ENCODE measurements at places on chromosomes 1 and 21. TPM values are rescaled to one million over a fixed set of nuclear protein-coding genes. Genes with fewer than 3 reads are reported as not detected.

Gene ATP13A2
- polyA plus RNA-seq, result 17.6 TPM

DNA sequence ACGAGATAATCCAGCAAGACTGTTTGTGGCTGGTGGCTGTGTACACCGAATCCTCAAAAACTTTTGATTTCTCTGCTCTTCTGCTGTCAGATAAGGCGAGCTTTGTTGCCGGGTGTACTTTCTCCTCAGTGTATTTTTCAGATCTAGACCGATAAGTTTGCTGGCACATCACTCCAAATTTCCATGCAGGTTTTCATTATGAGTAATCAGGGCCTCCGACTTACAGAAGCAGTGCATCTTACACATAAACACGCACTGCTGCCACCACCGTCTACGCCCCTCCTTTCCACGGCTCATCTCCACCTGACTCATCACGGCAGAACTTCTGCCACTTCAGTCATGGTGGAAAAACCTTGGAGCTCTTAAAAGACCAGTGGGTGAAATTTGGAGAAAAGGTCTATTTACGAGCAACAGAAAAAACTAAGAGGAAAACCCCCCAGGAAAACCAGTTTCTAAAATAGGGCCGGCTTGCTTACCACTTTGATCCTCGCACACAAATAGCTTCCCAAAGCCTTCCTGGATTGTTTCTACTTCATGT is 7.7 kb downstream of the ZBTB21 start:
- DNase-seq, result no peak

Gene LORICRIN
- polyA plus RNA-seq, result not detected

- DNase-seq, result no peak
Observed at GRCh38 chr1:11187931-11188330, 1.2 kb upstream of the ANGPTL7 start.

- DNase-seq, result no peak
Observed at GRCh38 chr1:23478896-23479665, 4.9 kb downstream of the ASAP3 start.

Gene FAM177B
- not detected for polyA plus RNA-seq

GRCh38 chr1:185355947-185356346 is 38.9 kb upstream of the IVNS1ABP start:
- DNase-seq, result no peak

Gene ADORA1
- polyA plus RNA-seq, result 1.1 TPM

GRCh38 chr1:12572522-12572921 is 45.5 kb downstream of the DHRS3 start:
- DNase-seq, result no peak

DNA sequence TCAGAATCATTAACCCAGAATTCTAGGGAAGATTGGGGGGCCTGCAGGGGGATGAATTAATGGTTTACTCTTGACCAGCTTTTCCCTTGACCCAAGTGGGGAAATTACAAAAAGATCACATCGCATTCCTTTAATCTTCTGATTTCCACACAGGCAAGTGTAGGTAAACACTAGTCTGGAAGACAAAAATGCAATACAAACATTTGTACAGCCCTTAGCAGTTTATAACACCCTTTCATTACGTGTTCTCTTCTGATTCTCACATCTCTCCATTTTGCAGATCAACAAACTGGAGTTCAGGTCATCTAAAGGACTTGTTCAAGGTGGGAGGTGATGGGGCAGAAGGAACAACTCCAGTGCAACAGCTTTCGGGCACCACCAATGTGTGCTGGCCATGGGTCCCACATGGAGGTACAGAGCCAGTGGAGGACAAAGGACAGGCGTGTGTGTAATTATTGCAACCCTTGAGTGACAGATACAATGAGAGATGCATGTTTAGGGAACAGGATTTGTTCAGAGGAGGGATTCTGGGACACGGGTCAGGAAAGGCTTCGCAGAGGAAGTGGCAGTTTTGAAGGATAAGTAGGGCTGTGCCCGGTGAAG is 20.4 kb downstream of the ATF3 start:
- DNase-seq, result no peak

GRCh38 chr1:229986737-229987337 is 80.2 kb upstream of the GALNT2 start:
- no peak for DNase-seq

GRCh38 chr1:9652379-9653209 is 1.1 kb downstream of the PIK3CD start:
- DNase-seq, result peak; percentile 71

DNA sequence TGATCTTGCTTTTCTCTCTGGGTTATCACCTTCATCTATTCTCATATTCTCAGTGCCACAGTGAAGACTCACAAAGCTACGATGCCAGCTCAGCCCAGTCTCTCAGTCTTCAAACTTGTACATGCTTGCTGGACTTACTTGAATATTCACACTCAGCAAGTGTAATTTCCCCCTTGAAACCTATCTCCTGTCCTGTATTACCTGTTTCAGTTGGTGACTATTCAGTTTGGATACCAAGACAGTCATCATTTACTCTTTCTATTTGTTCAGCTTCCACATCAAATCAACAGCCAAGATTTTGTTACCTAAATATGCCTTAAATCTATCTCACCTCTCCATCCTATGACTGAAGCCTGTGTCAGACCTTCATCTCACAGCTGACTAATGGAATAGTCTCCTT is 209.7 kb downstream of the LRRC7 start:
- DNase-seq, result no peak

Gene CD1E
- 3.0 TPM for polyA plus RNA-seq

GRCh38 chr1:110897681-110898080 is 24.7 kb downstream of the CD53 start:
- no peak for DNase-seq

DNA sequence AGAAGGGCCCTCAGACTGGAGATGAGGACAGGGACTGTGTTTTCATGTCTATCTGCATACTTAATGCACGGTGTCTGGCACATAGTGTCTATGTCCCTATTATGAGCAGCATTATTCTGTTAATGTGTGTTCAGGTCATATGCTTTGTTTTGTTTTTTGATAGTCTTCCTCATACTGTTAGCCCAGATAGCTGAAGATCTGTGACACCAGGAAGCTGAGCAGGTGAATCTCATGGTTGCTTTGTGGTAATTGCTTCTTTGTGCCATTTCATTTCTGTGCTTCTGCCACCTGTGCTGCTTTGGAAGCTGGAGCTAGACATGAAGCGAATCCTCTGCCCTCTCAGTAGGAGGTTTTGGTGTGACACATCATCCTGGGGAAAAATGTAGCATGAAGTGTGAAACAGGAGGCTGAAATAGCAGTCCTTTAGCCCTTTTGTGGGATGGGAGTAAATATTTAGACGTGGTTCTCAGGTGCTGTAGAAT is 15.8 kb downstream of the SMAP2 start:
- DNase-seq, result no peak

- peak; percentile 26 for DNase-seq
Observed at GRCh38 chr1:31108861-31109260, 43.3 kb upstream of the PUM1 start.

DNA sequence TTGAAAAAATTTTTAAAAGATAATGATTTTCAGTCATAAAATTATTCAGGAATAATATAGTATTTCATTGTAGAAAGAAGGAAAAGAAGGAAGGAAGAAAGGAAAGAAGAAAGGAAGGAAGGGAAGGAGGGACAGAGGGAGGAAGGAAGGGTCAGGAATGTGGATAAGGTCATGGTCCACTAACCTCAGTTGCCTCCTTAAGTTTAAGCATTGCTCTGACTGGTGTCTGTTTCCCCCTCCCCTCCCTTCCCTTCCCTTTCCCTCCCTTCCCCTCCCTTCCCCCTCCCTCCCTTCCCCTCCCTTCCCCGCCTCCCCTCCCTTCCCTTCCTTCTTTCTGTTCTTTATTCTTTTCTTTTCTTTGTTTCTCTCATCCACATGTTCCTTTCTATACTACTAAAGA is 95.7 kb downstream of the PLPPR5 start:
- DNase-seq, result no peak

Gene ZFP69
- 2.1 TPM for polyA plus RNA-seq

DNA sequence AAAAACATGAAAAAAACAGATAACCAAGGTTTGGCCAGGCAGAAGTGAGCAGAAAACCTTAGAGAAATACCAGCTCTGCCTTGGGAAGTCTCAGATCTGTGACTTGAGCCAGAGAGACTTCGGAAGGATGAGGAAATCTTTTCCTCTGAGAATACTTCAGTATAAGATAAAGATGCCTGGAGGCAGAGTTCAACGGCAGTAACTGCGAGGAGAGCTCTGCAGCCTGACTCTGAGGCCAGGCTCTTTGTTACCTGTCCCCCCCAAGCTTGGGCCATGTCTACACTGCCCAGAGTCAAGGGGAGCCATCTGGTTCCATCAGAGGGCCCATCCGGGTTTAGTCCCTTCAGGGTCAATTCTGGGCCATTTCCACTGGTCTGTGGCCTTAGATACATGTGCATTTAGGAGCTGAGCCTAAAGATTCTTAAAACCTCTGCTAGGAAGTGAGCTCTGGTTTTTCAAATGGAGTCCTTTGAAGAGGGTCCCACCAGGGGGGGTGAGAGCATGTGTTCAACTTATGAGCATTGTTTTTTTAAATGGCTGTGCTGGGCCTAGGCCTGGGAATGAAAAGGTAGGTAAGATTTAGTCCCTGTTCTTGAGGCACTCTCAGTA is 8.7 kb downstream of the KIRREL1 start:
- DNase-seq, result no peak

Gene HCN3
- polyA plus RNA-seq, result 2.3 TPM

Gene GJC2
- not detected for polyA plus RNA-seq

DNA sequence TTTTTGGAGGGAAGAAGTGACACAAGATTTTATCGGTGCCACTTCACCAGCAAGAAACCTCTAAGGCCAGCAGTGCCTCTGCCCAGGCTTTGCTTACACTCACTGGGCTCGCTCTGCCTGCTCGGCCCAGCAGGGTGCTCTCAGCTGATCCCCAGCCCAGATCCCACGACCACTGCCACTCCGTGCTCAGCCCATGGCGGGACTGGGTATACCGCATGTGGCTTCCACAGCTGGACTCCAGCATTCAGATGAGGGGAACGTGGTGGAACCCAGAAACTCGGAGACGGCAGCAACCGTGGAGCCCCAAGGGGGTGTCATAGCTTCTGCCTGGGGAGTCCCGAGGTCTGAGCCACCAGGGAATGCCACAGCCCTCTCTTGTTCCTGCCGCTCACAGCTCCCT is 12.9 kb downstream of the USP25 start:
- no peak for DNase-seq

Gene PTPN7
- 8.3 TPM for polyA plus RNA-seq

GRCh38 chr21:28617300-28617699 is 375.4 kb downstream of the LTN1 start:
- DNase-seq, result no peak

DNA sequence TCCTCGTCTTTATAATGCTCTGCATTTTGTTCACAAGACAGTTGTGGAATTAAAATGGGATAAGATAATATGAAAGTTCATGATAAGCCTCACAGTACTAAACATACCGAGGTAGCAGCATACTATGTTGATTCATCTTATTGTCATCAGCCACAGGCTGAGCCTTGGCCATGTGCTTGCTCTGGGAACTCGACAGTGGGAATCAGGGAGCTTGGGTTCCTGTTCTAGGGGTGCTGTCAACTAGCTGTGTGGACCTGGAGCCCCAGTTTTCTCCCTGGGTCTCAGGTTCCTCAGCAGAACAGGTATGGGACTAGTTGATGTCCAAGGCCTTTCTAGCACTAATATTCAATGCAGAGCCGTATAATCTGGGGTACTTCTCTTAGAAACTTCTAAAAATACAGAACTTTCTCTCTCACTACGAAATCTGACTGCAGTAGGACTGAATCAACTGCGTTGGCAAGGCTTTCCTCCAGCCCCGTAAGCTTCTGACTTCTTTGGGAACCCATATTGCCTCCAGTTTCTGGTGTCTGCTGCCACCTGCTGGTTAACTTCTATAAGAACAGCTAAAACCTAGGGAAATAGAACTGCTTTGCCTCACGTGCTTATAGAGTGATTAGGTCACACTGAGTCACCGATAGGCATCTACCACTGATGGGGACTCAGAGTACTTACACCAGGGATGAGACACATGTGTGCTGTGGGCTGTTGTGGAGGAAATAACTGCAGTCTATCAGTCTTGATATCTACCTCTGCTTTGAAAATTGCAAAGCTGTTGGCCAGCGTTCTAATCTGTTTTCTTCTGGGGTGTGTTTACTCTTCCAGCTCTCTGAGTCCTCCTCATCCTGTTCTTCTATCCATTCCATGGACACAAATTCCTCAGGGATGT is 110.9 kb downstream of the RGL1 start:
- DNase-seq, result peak; percentile 95

DNA sequence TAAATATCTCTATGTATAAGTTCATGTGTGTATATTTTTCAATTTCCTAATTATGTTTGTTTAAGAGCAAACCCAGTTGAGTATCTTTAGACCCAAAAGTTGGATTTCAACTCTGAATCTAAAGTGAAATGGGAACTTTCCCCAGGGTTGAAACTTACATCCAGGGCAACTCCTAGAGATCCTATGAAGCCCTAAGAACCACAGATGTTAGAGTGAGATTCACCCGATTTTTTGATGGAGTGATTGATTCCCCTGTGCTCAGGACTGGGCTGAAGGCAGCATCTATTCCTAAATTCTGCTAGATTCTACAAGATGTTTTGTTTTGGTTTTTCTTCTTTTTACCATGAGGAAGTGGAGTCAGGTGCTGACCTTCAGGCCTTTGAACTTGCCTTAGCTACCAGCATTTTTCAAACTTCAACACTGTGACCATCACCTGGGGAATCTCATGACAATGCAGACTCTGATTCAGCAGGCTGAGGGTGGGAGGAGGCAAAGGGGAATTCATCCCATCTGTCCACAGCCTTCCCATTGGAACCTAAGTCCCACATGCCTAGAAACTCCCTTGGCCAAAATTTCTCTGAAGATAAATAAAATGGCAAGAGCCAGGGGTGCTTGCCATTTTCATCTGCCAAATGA is 145.5 kb downstream of the ETS2 start:
- DNase-seq, result no peak

- DNase-seq, result no peak
Observed at GRCh38 chr1:29424266-29424665, 187.9 kb downstream of the PTPRU start.

DNA sequence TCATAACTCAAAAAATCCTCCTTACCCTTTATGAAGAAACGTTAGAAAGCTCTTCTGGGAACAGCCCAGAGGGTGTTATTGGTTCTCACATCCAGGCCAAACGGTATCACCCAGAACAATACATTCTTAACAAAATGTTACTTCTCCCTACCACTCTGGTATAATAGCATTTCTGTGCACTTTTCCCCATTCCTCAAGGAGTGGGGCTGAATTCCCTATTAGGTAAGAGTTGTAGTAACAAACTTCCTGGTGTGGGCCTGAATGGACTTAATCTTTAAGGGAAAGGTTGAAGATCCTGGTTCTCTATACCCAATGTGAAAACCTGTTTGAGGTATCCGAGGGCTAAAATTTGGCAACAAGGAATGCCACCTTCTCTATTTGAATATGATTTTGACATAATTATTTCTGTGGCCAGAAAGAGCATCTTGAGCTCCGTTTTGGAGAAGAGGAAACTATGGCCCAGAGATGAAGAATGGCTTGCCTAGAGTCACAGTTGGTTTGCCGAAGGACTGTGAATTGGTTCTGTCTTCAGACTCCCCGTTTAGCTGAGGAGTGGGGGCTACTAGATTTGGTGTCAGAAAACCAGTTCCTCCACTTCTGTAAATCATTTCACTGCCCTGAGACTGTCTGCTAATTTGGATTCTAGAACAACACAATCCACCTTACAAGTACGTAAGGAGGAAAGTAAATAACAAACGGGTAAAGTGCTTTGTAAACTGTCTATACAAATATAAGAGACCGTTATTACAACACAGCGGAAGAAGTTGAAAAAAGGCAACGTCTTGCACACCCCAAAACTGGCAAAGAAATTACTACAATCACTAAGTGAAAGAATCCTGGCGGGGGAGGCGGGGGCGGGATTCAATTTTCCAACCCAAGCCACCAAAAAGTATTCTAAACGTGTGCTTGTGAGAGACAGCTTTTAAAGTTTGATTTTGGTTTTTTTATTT is 2.3 kb downstream of the ANP32E start:
- DNase-seq, result peak; percentile 47

GRCh38 chr1:55309786-55310504 is 94.8 kb upstream of the USP24 start:
- no peak for DNase-seq
